ENCODE measurements at places on chromosomes 3 and 15. TPM values are rescaled to one million over a fixed set of nuclear protein-coding genes. Genes with fewer than 3 reads are reported as not detected.
A peak's percentile ranks its signal among the peaks of the same experiment; 100 is the strongest.

- peak; percentile 77 for DNase-seq
These were observed 1.0 kb downstream of the ANP32A start for GRCh38 chr15:68819495-68820294.

DNA sequence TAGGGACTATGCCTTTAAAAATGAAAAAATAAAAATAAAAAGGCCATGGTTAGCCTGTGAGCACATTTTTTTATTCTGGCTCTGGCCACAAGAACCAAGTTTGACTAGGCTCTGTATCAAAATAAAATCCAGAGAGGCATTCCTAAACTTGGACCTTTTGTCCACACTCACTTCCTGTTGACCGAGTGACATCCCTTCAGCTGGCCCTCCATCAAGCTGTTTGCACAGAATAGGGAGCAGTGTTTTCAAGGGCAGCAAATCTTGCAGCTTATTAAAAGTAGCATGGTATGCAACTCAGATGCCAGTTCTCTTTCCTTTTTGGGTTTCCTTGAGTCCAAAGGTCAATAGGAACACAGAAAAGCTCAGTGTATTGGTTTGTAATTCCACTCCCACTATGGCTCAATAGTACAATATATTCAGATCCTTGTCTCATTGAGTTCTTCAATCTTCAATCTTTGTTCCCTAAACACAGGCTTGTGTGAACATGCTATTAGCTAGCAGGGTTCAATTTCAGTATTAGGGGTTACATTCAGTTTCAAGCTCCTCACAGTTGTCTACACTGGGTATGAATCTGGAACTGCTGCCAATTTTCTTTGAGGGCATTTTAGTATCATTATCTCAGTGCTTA is 244.5 kb downstream of the RBMS3 start:
- peak; percentile 73 for DNase-seq

DNA sequence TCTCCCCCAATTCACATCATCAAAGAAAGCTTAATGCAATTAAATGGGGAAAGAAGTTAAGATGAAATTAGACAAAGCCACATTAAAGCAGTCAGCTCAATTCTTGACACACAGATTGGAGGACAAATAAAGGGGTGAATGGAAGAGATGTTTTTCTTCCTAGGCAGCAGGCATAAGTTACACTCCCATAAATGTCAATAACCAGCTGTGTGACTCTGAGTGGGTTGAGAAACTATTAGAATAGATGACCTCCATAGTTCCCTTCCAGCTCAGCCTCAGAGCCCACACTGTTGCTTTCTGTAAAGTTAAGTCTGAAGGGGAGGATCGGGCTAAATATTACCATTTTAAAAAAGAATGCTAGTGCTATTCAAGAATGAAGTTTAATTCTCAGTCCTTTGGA is 71.0 kb downstream of the THBS1 start:
- DNase-seq, result peak; percentile 29

- no peak for DNase-seq
These were observed 8.4 kb upstream of the KLF15 start for GRCh38 chr3:126365351-126366277.

DNA sequence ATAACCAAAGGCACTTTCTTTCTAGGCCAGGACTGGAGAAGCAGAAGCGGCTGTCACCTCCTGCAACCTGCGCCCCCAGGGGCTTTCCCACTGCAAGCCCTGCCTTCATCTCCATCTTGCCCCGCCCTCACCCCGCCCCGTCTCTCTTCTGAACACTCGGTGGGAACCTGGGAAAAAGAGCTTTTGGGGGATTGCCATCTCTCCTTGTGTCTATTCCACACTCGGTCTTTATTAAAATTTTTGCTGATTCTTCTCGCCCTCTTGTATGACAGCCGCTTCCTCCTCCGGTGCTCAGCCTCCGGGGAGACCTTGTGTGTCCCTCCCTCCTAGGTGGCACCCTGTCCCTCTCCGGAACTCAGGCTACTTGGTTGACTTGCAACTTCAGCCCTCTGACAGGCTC is 41.9 kb upstream of the SPESP1 start:
- DNase-seq, result no peak

DNA sequence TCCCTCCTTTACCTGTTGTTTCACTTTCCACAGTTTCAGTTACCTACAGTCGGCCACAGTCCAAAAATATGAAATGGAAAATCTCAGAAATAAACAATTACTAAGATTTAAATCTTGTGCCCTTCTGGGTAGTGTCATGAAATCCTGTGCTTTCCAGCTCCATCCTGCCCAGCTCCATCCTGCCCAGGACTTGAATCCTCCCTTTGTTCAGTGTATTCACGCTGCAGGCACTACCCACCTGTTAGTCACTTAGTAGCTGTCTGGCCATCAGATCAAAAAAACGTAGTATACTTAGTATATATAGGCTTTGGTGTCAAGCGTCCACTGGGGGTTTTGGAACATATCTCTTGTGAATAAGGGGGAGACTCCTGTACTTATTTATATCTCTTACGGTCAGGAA is 329.0 kb upstream of the SEMA6D start:
- no peak for DNase-seq

DNA sequence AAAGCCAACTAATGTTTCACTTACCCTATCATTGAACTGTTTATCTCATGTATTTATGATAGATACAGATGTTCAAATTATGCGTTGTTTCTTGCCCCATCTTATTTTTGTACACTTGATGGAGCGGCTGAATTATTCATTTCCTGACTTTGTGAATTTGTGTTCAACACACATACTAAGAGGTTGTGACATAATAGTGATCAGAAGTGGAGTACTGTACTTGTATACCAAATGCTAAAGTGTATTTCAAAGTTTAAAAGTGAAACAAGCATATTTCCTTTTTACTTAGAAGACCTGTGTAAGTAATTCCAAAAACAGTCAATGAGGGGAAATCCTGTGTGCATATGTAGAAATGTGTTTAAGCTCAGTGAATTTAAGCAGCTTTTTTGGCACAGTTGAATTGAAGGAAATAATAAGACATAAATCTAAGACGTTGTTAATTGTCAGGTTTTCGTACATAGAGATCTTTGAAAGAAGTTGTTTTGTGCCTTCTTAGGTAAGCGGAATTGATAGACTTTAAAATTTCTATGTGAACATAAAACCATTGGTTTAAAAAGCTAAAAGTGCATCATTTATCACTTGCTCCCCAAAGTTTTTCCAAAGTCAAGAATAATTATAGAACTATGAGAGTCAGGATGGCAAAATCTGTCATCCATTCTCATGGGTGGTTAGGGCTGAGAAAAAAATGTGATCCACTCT is 1.9 kb downstream of the NFKBIZ start:
- DNase-seq, result no peak

DNA sequence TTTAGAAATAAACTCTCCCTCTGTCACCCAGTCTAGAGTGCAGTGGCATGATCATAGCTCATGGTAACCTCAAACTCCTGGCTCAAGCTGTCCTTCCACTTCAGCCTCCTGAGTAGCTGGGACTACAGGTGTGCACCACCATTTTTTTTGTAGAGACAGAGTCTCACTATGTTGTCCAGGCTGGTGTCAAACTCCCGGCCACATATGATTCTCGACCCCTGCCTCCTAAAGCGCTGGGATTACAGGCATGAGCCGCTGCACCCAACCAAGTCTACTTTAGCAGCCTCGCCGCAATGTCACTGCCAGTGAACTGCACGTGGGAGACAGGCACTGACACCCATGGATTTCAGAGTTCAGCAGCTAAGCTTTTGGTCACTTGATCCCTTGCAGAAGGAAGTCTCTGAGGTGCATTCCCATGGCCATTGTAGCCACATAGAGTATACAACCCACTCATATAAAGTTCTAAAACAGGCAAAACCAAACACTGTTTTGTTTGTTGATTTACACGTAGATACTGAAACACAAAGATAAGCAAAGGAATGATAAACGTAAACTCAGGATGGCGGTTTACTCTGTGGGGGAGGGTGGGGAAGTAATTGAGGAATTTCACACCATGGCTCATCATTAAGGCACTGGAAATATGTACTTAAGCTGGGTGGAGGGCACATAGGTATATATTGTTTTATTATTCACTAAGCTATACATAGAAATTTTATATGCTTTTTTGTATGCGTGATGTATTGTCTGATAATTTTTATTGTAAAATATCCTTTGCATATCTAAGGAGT is 115.0 kb downstream of the MEX3B start:
- DNase-seq, result no peak

- no peak for DNase-seq
These were observed 82.1 kb downstream of the PYDC2 start for GRCh38 chr3:191543018-191543417.

GRCh38 chr3:98711426-98711825 is 51.7 kb upstream of the ST3GAL6 start:
- DNase-seq, result no peak

DNA sequence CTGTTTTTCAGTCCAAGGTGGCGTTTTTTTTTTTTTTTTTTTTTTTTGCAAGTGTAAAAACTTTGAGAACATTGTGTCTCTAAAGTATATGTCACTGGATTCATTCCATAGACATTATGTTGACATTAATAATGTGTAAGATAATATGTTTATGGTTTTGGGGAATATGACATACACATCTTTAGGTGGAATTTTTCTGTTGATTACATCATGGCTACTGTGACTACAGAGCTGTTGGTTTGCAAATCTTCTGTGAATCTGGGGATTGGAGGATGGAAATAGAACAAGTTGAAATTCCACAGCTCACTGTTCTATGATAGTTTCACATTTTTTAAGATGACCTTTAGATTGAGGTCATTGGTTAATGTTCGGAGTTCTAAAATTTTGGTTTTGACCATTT is 24.4 kb upstream of the PLSCR2 start:
- peak; percentile 77 for DNase-seq

GRCh38 chr15:101452572-101452971 is 36.9 kb downstream of the PCSK6 start:
- peak; percentile 35 for DNase-seq

GRCh38 chr15:74235962-74236361 is at the start of gene CCDC33:
Gene CCDC33, plus strand, starts transcription at chr15:74236326. Its CDS starts 394 bp downstream, at chr15:74236720.
- DNase-seq, result no peak

- DNase-seq, result no peak
These were observed 5.2 kb downstream of the FOXB1 start for GRCh38 chr15:60009124-60009960.

DNA sequence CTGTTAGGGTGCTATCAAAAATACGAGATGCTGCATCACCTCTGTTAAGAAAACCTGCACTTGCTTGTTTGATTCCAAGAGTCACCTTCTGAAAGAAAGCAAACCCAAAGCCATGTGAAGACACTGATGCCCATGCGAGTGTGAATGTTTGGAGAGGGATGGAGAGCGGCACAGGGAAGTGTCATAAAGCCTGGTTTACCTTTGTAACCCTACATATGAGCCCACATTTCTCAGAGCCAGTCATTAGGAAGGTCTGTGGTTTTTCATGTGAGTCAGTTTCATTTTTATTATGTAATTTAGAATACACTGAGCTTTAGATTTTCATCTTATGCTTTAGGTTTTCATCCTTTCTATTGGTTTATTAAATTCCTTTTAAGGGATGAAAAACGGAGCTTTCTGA is 896.8 kb downstream of the ROBO1 start:
- no peak for DNase-seq

GRCh38 chr3:142088522-142088921 is 60.8 kb downstream of the TFDP2 start:
- DNase-seq, result no peak

DNA sequence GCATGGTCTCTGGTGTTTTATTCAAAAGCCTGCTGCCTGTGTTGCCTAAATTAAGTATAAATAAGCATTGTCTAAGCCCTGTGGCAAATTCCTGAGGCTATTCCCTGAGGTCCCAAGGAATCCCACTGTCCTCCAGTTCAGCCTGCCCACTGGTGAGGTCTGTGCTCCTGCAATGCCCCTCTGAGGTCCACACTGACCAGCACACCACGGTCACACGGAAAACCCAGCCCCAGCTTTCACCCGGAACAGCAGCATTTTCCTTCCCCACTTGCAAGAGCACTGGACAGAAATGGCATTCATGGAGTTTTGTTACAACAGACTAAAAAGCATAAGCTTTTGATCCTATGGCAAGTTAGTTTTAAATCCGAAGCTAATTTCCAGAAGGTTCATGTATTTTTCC is 234.0 kb downstream of the KLF13 start:
- no peak for DNase-seq

- DNase-seq, result peak; percentile 47
These were observed 91.0 kb downstream of the CPN2 start for GRCh38 chr3:194259982-194260766.

GRCh38 chr15:87929841-87930240 is 326.7 kb downstream of the NTRK3 start:
- no peak for DNase-seq

Gene APOD
- total RNA-seq, result 1.3 TPM

Gene ZBTB20
- 22.9 TPM for total RNA-seq

Gene CD200R1L
- not detected for total RNA-seq

Gene OSTN
- not detected for total RNA-seq

Gene CNTN6
- 0.97 TPM for total RNA-seq

Gene UNC13C
- total RNA-seq, result not detected

Gene IQCF5
- total RNA-seq, result not detected

Gene GPR156
- 0.43 TPM for total RNA-seq

Gene MAP6D1
- total RNA-seq, result 3.5 TPM

Gene CSPG4
- 86.8 TPM for total RNA-seq

Gene TYRO3
- total RNA-seq, result 14.5 TPM

Gene GOLGA8G
- not detected for total RNA-seq

Gene CELF6
- total RNA-seq, result not detected

Gene PP2D1
- total RNA-seq, result not detected
